Myocyte (in vitro differentiated cells): ENCODE measurements at places on chromosomes 6 and 20. TPM values are rescaled to one million over a fixed set of nuclear protein-coding genes. Genes with fewer than 3 reads are reported as not detected.
A peak's percentile ranks its signal among the peaks of the same experiment; 100 is the strongest.

TRIM15 gene
- not detected in 2 replicates for total RNA-seq

OR2H2 gene
- not detected in 2 replicates for total RNA-seq

DNA sequence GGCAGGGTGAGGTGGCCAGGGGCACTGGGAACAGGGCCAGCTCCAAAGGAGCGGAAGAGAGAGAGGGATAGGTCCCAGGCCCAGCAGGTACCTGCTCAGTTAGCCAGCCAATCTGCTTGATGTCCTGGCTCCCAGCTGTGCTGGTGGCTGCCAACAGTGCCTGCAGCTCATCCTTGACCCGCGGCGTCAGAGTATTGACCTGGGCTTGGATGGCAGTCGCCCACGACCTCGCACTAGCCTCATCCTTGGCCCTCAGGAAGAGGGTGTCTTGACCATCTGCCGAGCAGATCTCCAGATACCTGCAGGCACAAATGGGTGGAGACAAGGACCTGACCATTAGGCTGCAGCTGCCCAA is 11.1 kb upstream of the CDK5RAP1 start:
- no peak for DNase-seq

PLEKHG1 gene
- under 0.01 TPM in 1 of 2 replicates, not detected in the other for total RNA-seq

- DNase-seq: no peak
Observed at GRCh38 chr6:139679516-139680179, 305.2 kb upstream of the CITED2 start.

- no peak for DNase-seq
Observed at GRCh38 chr20:4109307-4109940, 94.1 kb upstream of the RNF24 start.

FLRT3 gene
- total RNA-seq: 5.8 and 6.7 TPM in 2 replicates

DNA sequence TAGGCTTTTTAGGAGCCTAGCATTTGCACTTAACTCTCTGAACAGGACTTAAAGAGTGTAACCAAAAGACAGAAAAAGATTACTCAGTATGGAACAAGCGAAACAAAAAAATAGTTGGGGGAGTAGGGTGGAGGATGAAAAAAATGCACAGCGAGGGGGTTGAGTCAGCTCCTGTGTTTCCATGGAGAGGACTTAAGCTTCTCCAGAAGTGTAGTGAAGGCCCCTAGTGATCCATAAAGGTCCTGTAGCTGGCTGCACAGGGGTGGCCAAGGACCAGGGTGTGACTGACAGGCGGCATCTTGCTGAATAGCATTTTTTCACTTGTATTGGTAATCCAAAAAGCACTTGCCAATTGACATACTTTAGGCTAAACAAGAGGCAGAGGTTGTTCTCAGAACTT is 533.9 kb downstream of the RFPL4B start:
- no peak for DNase-seq

SLC25A27 gene
- total RNA-seq: 4.6 and 6.0 TPM in 2 replicates

DNA sequence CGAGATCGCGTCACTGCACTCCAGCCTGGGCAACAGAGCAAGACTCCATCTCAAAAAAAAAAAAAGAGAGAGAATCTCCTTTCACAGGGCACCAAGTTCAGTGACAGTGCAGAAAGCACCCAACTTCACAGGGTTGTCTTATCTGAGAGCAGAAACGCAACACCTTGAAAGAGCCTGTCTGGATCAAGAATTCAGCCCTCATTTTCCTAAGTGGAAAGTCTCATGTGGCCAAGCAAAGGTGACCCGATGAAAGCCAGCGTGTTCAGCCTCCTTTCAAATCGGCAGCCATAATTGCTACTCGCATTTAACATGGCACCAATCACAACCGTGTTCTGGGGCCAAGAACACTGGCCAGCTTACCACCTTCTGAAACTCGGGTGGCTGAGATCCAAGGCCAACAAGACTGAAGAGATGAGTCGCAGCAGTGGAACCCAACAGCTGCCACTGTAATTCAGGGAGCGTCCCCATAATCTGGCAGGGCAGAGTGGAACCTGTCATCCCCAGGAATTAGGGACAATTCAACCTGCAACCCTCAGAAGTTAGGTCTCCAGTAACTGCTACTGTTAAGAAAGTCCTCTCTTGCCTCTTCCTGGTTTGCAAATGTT is 536.7 kb upstream of the JARID2 start:
- peak; percentile 83 for DNase-seq

- no peak for DNase-seq
Observed at GRCh38 chr6:157238346-157238745, 85.0 kb downstream of the TMEM242 start.

GRCh38 chr20:63573647-63574131 is 350 bp downstream of the HELZ2 start:
- DNase-seq: no peak
